ENCODE measurements at places on chromosomes 1 and 21.

- no peak for DNase-seq
Measured at GRCh38 chr1:170521818-170522217, 10.1 kb upstream of the GORAB start.

DNA sequence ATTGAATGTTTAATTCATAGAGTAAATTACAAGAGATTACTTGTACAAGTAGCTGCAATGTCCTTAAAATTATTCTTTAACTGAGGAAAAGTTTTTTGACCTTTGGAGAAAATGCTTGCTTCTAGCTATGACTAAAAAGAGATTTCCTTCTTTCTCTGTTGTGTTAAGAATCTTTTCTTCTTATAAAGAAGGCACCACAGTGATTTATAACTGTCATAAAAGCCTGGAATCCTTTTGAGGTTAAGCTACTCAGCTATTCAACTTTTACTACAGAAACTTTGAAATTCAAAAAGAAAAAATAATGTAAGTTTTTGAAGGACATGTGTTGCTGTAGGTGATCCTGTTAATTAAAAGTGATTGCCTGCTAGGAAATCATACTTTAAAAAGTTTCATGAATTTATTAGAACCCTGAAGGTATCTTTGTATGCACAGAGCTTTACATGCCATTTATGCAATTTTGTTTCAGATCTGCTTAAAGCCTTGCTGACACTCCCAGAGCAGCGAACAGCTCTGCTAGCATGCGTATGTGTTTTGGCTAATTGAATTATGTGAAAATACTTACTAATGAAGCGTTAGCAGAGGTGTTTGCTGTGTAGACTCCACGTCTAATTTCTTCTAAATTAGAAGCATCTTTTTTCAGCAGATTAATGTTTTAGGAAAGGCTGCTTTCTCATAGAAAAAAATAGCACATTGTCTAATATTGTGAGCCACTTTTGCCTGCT, 94.7 kb upstream of the SMYD2 start:
- DNase-seq: no peak

DNA sequence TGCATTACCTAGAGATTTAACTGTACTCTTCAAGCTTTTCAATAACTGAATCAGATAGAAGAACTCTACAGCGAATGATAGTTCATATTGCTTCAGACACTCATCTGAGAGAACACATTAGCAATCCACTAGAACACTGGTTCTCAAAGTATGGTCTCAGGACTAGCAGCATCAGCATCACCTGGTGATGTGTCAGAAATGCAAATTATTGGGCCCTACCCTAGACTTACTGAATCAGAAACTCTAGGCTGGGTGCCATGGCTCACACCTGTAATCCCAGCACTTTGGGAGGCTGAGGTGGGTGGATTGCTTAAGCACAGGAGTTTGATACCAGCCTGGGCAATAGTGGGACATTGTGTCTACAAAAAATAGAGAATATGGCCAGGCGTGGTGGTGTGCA, 24.9 kb upstream of the GLIS1 start:
- no peak for DNase-seq

DNA sequence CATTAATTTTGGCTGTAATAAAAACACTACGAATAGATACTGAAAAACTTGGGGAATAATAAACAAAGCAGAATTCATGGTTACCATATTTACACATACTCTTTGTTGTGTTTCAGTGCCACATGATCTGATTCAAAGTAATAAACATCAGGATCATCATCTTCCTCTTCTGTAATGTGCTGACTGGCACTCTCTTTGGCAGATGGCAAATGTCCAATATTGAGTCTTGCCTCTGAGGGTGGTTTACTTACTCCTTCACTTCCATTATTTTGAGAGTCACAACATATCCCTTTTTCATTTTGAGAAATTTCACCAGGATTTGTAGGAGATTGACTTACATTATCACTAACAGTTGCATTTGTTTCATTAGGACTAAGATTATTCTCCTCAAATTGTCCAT, 50.7 kb downstream of the ZZZ3 start:
- DNase-seq: no peak

DNA sequence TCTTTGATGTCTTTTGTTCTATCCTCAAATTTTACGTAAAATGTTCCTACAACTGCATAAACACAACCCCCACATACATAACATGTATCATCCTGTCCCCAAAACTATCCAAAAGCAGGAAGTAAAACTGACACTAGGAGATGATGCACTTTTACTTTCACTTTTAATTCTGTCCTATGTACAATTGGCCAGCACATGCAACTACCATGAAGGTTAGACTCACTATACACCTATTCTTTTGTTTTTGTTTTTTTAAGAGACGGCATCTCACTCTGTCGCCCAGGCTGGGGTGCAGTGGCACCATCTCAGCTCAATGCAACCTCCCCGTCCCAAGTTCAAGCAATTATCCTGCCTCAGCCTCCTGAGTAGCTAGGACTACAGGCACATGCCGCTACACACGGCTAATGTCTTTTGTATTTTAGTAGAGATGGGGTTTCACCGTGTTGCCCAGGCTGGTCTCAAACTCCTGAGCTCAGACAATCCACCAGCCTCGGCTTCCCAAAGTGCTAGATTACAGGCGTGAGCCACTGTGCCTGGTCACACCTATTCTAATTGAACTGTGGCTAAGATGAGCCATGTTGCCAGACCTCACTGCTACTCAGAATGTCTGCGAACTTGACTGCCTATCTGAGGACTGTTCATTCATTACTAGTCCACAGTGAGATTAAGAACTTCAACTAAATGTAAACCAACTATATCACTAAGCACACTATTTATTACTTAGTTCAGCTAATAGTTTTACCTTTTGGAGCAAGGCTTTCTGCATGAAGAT, 48.0 kb downstream of the TOR3A start:
- DNase-seq: no peak

DNA sequence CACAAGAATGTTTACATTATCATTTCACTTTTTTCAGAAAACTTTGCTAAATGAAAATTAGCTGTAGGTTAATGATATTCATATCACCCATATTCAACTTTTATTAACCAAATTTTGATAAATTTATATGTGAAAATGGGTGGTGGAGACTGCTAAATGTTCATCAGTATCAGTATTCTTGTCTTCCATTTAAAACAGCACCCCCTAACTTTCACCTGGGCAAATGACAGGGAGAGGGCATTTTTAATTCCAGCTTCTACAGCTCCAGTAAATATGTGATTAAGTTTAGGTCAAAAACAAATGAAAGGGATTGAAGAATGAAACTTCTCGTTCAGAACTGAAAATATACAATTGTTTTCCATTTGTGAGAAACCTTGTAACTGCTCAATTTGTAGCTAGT, 722.2 kb downstream of the KCNT2 start:
- DNase-seq: no peak

GRCh38 chr1:212457740-212458338, 25.1 kb downstream of the NENF start:
- DNase-seq: no peak

Data from smooth muscle cell of the brain vasculature (primary cell).